CD4-positive, alpha-beta T cell treated with Interleukin-6 for 4 hours (primary cell): ENCODE measurements at places on chromosomes 2 and 18.
A peak's percentile ranks its signal among the peaks of the same experiment; 100 is the strongest.

GRCh38 chr18:37965572-37965970 lies 400.0 kb upstream of the CELF4 start:
- DNase-seq, result no peak

DNA sequence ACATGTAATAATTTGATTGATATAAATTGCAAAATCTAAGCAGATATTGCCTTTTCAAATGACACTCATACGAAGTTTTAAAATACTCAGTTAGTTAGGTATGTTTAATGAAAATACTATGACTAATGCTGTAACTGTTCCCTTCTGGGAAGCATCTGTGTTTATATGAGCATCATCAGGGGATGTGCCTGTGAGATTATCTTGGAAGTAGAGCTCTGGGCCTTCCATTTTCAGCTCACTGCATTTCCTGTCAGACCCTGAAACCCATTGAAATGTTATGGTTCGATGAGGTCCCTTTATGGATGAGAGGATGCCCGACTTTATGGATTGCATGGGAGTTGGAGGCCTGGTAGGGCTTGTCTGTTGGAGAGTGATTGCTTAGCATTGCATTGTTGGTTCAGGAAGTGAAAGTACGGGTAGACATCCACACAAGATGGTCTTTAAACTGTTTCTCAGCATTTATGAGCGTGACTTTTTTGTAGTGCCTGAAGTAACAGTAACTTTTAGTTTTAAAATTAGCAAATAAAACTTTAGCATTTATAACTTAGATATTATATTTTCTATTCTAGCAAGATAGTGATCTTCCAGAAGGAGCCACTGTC lies 28.7 kb downstream of the ELP2 start:
- DNase-seq, result no peak

- DNase-seq, result no peak
Measured at GRCh38 chr18:48051945-48052840, 121.7 kb upstream of the SMAD2 start.

- DNase-seq, result no peak
Measured at GRCh38 chr2:74858281-74858680, 24.4 kb downstream of the HK2 start.

DNA sequence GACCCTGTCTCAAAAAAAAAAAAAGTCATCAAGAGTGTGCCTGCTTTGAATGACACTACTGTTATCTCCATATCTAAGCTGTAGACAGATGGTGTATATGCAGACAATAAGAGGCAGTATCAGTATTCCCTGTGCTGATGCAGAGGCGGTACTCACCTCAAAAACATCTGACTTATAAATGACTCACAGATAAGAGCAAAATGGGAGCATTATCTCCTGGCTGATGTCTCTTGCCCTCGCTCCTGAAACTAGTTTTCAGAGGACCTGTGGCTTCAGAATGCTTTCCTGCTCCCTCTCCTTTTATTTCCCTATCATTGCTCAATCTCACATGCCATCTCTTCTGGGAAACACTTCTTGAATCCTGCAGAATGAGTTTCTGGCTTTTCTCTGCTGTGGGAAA lies 289.6 kb downstream of the PTPRM start:
- DNase-seq, result no peak

- no peak for DNase-seq
Measured at GRCh38 chr18:77300579-77300978, 50.9 kb downstream of the GALR1 start.

GRCh38 chr2:64873472-64873924 lies 115.7 kb upstream of the SLC1A4 start:
- DNase-seq, result peak; percentile 81

DNA sequence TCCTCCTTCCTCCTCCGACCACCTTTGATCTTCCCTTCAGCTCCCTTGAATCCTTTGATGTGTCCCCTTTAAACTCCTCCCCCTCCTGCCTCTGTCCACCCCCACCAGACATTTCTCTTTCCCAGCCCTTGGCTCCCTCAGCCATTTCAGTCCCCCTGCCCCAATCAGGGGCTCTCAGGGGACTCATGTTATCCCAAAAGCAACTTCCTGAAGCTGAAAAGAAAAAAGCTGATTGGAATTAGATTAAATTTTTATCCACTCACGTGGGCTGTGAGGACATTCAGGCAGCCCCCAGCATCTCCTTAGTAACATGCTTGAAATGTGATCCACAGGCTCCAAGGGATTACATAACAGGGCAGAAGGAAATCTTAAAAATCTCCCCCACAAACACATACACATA lies 81.3 kb downstream of the NEURL3 start:
- no peak for DNase-seq

GRCh38 chr2:68425503-68425902 lies 41.6 kb downstream of the FBXO48 start:
- DNase-seq, result no peak

DNA sequence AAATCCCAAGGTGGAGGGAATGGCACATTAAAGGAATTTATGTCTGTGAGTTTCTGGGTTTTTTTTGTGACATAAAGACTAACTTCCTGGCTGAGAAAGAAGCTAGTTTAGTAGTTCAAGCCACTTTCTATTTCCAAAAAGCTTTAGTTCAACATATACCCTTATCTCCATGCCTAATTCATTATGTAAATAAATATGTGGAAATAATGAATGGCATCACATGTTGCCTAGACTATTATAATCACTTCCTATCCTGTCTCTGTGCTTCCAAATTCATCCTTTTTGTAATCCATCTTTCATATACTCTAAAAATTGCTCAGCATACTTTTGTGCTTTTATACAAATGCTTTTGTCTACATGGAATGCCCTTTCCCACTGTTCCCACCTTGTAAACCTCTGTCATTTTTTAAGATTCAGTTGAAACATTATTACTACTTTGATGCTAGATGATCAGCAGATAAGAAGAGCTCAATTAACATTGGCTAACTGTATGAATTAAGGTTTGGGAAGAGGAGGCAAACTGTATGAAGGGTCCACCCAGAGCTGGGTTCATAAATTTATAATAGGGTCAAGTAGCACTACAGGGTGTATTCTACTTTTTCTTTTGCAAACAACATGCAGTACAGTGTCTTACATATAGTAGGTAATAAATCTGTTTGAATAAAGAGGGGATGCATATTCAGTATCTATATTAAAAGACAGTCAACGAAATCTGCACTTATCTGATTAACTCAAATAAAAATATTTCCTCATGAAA lies 61.7 kb upstream of the MTIF2 start:
- DNase-seq, result no peak

DNA sequence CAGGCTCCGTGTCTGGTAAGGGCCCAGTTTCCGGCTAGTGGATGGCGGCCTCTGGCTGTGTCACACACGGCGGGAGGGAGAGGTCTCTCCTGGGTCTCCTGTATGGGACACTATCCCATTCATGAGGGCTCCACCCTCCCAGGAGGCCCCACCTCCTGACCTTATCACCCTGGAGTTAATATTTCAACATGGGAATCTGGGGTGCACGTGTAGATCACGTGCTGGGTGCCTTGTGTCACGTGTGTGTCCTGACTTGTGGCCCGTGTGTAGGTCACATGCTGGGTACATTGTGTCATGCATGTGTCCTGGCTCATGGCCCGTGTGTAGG lies 9.9 kb downstream of the NEU4 start:
- DNase-seq, result no peak

GRCh38 chr2:191404568-191404991 lies 159.4 kb downstream of the MYO1B start:
- DNase-seq, result no peak

- DNase-seq, result peak; percentile 31
Measured at GRCh38 chr2:161122772-161123530, 37.3 kb upstream of the TANK start.

- no peak for DNase-seq
Measured at GRCh38 chr2:2567776-2568175, 236.7 kb upstream of the MYT1L start.

GRCh38 chr2:3606370-3607201 lies 11.7 kb downstream of the COLEC11 start:
- no peak for DNase-seq

GRCh38 chr2:101107241-101107640 lies 43.9 kb downstream of the TBC1D8 start:
- DNase-seq, result no peak

GRCh38 chr18:76188097-76188496 lies 306.9 kb downstream of the ZNF516 start:
- DNase-seq, result no peak

- no peak for DNase-seq
Measured at GRCh38 chr18:76488190-76488589, 6.9 kb downstream of the ZNF516 start.

DNA sequence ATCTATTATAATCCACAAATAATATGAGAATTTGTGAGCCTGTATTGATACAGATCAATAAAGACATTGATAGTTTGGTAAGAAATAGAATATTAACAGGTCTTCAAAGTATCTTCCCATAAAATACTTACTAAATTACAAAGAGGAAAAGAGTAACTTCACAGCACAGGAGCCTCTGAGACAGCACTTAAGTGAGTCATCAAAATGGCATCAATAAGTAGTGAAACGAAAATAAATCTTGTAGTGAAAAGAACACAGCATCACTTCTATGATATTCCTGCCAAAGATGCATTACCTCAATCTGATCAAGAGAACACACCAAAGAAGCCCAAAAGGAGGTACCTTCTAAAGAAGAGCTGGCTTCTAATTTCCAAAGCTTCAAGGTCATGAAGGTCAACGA lies 116.4 kb downstream of the CBLN2 start:
- DNase-seq, result no peak

GRCh38 chr2:228819701-228820100 lies 451.4 kb downstream of the PID1 start:
- DNase-seq, result no peak

DNA sequence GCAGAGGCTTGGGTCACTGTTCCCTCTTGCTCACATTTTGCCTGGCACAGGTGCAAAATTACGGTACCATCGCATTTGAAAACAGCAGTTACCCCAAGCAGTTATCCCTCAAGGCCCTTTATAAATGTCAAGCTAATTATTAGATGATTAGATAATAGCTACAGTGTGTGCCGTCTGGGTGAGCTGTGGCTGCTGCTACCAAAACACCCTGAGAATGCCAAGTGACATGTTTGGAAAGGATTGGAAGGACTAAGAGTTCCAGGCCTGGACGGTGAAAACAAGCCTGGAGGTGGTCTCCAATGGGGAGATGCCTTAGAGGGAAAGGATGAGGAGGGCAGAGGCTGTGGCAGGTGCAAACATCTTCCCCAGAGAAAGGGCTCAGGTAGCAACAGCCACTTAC lies 120.6 kb downstream of the CAPN13 start:
- no peak for DNase-seq

DNA sequence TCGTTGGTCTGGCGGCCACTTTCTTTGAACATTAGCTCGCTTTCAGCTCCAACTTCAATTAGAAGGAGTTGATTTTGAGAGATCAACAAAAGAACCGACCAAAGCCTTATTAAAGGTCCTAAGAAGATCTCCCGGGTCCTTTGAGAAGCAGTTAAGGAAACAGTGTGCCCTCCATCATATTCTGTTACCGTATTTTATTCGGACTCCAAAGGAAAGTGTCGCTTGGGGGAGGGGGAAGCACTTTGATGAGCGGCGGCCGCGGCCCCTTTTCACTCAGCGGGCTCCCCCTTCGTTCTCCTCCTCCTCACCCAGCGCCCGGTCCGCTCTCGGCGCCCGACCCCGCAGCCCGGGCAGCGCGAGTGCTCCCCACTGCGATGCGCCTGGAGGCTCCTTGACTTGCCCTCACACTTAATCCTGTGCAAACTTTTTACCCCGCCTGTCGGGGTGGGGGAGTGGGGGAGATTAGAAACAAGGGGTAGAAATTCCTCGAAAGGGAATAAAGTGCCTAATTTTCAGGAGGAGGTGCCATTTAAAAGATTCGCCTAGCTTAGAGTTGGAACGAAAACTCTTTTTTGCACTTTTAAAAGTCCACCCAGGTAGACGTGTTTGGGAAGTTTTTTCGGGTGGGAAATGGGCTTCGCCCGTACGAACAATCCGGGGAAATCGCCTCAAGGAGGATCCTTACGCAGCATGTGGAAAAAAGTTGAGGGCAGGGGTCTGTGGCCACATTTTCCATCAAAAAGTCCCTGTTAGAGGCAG lies 1.2 kb upstream of the OTX1 start:
- no peak for DNase-seq
